Lung (tissue), 17 donors: ENCODE measurements at places on chromosomes 13 and 19. TPM values are rescaled to one million over a fixed set of nuclear protein-coding genes. Genes with fewer than 3 reads are reported as not detected.

DNA sequence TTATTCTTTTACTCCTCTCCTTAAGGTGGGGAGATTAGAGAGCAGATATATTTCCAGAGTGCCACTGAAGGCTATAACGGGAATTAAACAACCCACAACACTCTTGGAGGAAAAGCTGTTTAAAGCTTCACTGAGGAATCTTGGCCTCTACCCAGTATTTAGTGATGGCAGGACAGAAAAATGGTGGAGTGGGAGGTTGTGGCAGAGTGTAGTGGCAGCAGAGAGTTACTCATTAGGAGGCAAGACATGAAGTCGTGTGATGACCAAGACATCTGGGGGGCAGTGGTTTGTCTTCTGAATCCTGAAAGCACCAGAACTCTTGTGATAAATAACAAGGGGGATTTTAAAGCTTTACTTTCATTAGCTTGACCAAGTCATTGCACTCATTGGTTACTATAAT lies 563.5 kb upstream of the SLITRK5 start:
- H3K4me3 ChIP-seq, result no peak overlapping the region
- no peaks in the 10 kb centered on the region for H3K27me3 ChIP-seq
- H3K4me1 ChIP-seq, result no peaks in the 10 kb centered on the region

DNA sequence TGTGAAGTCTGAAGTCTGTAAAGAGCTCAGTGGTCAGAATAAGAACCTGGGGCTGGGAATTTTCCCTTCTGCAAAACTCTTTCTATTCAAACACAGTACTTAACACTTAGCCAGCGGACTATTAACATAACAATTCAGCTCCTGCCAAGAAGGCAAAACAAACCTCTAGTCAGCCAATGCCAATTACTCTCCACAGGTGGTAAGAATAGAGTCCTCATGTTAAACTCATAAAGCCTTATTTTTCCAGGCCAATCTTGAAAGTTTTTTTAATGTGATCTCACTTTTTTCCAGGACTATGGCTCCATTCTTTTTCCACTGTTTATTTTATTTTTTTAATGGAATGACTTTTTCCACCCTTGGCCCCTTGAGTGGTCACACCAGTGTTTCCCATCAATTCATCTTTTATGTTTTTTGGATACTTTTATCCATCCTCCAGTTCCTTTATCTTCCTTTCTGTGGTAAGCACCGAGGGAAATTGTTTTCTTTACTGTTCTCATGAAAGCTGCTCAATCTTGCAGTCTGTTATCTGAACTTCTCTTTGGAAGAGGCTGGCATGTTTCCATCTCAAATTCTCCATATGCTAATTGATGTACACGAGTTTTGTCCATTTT lies 217.3 kb downstream of the LHFPL6 start:
- H3K36me3 ChIP-seq, result no peaks in the 10 kb centered on the region
- no peak overlapping the region for H3K4me3 ChIP-seq
- DNase-seq, result no peak
- H3K27ac ChIP-seq, result peak overlapping the region; percentile 21

DNA sequence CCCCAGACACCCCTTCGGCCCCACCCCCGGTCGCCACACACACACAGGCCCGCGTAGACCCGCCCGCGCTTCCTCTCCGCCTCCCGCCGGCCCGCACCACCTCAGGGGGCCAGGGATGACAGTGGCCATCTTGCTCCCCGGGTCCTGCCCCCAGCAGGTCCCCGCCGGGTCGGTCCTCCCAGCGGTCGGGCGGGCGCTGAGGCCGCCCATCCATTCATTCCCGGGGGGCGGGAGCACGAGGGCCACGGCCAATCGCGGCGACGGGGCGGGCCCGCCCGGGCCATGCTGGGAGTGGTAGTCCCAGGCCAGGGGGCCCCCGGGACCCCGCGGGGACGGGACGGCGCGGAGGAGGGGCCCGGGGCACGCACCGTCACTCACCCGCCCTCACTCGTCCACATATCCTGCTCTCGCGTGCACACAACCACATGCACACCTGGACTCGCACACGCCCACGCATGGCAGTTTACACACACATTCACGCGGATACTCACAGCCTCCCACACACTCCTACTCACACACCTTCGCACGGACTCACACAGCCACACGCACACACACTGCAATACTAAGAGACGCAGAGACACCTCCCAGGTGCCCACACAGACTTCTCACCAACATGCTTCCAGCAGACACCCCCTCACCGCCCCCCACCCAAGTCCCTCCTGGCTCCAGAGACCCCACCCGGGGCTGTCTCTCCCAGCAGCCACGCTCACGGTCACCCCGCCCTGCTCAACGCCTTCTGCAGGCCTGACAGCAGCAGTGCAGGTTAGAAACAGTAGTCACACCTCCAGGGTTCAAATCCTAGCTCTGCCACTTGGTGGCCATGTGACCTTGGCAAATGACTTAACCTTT lies at the start of gene DPF1:
DPF1 (minus strand) TSS at position 209 of the 849 bp plus-strand sequence; CDS start at position 129, 80 bp downstream.
- H3K4me3 ChIP-seq, result peak within 1 kb of the TSS; percentile 16
- H3K27me3 ChIP-seq, result peaks cover 12% of the 10 kb centered on the region
- peaks cover 4% of the 10 kb centered on the region for H3K4me1 ChIP-seq
- peak; percentile 70 for DNase-seq
- H3K36me3 ChIP-seq, result no peaks in the 10 kb centered on the region

GRCh38 chr13:101272886-101273285 lies 143.4 kb downstream of the NALCN start:
- H3K4me3 ChIP-seq, result no peak overlapping the region
- no peak for DNase-seq
- H3K36me3 ChIP-seq, result no peaks in the 10 kb centered on the region
- no peaks in the 10 kb centered on the region for H3K27me3 ChIP-seq

Gene BSG
- polyA plus RNA-seq, result 376 TPM

Gene ZNF837
- 2.9 TPM for polyA plus RNA-seq

Gene TRPC4
- polyA plus RNA-seq, result 0.89 TPM

Gene WTIP
- polyA plus RNA-seq, result 6.4 TPM
